ENCODE measurements at places on chromosomes 3 and 15. TPM values are rescaled to one million over a fixed set of nuclear protein-coding genes. Genes with fewer than 3 reads are reported as not detected.

The KIF9 gene
- total RNA-seq = 11.7 TPM

The ICE2 gene
- 47.0 TPM for total RNA-seq

The CKMT1B gene
- total RNA-seq = not detected

The ISLR gene
- total RNA-seq = not detected

The C3orf22 gene
- total RNA-seq = not detected

The GPR149 gene
- total RNA-seq = not detected

The UNC13C gene
- total RNA-seq = not detected

The PCOLCE2 gene
- 12.1 TPM for total RNA-seq

The SLC2A2 gene
- total RNA-seq = not detected

The CPN2 gene
- total RNA-seq = not detected

The EPHA3 gene
- total RNA-seq = not detected

The SLC24A5 gene
- not detected for total RNA-seq

The TRH gene
- total RNA-seq = not detected

The NANOGP8 gene
- total RNA-seq = not detected

The NCKIPSD gene
- 6.9 TPM for total RNA-seq

The STAB1 gene
- total RNA-seq = 189 TPM

The TIMP4 gene
- 0.07 TPM for total RNA-seq

The KY gene
- not detected for total RNA-seq

The ZKSCAN7 gene
- 1.2 TPM for total RNA-seq

The ANKUB1 gene
- total RNA-seq = not detected

The GHSR gene
- not detected for total RNA-seq

The ZNF609 gene
- total RNA-seq = 30.8 TPM

The ZNF80 gene
- total RNA-seq = not detected

The COL6A6 gene
- not detected for total RNA-seq

The BOC gene
- 0.35 TPM for total RNA-seq

The PIK3CB gene
- 16.5 TPM for total RNA-seq

The PROK2 gene
- total RNA-seq = not detected

The TNFAIP8L3 gene
- total RNA-seq = 62.5 TPM

The C3orf33 gene
- total RNA-seq = 2.7 TPM
